ENCODE measurements at places on chromosomes 12 and 14.

GRCh38 chr12:57810450-57810849 lies 8.1 kb downstream of the AVIL start:
- DNase-seq = no peak

DNA sequence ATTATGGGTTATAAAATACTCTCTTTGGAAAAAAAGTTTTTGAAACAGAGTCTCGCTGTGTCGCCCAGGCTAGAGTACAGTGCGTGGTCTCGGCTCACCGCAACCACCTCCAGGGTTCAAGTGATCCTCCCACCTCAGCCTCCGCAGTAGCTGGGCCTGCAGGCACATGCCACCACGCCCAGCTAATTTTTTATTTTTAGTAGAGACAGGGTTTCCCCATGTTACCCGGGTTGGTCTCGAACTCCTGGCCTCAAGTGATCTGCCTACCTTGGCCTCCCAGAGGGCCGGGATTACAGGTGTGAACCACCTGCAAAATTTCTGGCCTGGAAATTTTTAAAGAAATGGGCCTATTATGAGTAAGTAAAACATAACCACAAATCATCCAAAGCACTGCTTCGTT lies 3.8 kb downstream of the USP15 start:
- no peak for DNase-seq

DNA sequence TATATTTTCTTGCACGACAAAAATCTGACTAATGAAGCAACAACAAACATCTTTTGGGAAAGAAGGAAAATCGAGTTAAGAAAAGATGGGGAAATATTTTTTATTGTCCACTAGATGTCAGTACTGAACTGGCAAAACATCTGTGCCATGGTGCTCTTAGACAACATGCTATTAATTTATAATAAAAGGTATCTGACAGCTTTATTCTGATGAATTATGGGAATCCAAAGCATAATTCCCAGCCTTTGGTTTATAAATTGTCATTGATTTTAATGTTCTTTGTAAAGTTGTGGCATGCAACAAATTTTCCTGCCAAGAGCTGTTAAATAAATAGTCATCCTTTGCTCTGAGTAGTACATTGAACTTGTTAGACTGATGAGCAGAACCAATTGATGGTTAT lies 231.2 kb downstream of the ETNK1 start:
- no peak for DNase-seq

GRCh38 chr12:49037111-49037946 lies 18.8 kb upstream of the PRKAG1 start:
- DNase-seq = no peak

Measured in stimulated activated CD8-positive, alpha-beta memory T cell treated with anti-CD3 and anti-CD28 coated beads, Interleukin-7, amount 100 ng/mL, for 24 hours (primary cell).